SHP77 treated with DMSO at 0.1 percent for 48 hours (cell line): ENCODE measurements at places on chromosomes 7 and 10.

DNA sequence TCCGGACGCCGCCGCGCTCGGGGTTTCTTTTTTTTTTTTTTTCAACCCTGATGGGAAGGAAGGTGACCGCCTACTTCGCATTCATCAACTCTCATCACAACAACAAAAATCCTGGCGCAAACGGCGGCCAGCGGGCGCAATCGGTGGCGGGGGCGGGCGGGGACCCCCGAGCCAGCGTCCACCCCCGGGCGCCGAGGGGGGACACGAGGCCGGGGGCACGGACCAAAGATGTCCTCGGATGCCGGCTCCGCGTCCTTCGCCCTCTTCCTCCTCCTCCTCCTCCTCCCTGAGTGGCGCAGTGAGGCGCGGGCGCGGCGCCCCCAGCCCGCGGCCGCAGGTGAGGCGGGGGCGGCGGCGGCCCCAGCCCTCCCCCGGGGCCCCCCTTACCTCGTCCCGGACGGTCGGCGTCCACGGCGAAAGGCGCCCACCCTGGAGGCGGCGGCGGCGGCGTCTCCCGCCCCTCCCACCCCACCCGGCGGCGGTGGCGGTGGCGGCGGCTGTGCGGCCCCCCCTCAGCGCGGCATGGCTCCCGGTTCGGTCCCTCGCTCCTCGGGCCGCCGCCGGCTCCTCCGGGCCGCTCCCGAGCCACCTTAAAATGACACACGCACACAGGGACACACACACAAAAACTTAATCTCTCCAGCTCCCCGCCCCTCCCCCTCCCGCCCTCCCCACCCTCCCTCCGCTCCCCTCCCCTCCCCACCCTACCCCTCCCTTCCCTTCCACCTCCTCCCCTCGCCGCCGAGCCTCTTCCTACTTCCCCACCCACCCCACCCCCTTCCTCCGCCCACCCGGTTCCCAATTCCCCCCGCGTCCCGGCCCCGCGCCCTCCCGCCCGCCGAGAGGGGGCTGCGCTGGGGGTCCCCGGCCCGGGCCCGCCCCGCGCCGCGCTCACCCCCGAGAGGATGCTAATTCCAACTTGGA is at the start of gene CTBP2:
Gene CTBP2, minus strand, starts transcription at position 632 of the 924 bp plus-strand sequence.
- DNase-seq: no peak

DNA sequence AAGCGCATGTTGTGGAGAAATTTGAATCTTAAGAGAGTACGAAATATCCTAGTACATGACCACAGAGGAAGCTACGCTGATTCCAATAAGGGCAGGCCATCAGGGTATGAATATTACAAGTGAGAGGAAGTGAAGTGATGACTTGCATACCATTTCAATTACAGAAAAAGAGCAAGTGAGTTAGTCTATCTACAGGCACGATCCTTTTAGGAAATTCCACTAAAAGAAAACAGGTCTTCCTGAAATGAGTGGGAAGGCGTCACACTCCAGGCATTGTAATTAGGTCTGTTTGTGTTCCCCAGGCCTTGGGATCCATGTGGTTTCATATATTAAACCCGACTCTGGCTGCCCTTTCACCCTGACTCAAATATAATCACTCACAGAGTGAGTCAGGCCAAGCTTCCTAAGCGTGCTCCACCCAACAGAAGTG is 152.5 kb downstream of the SEMA3A start:
- no peak for DNase-seq

GRCh38 chr7:158405324-158405723 is 182.3 kb downstream of the PTPRN2 start:
- DNase-seq: no peak

- DNase-seq: no peak
Measured at GRCh38 chr10:132599732-132600131, 62.1 kb downstream of the INPP5A start.

DNA sequence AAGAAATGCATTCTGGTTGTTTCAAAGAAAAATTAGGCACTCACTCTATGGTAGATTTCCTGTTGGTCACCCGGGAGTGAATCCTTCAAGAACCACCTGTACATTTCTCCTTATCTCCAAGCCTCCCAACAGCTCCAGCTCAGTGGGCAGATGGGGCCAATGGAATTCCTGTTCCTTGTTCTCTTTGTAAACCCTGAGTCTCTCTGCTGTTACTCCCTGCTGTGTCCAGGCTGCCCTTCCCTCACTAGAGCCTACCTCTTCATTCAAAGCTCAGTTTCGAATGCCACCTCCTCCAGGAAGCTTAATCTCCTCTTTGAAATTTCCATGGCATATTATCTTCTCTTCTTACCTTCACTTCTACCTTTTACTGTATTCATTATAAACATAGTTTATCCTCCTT is 3.5 kb upstream of the BMPER start:
- no peak for DNase-seq

GRCh38 chr7:7236041-7236440 is 53.7 kb downstream of the C1GALT1 start:
- DNase-seq: no peak

- no peak for DNase-seq
Measured at GRCh38 chr10:92938841-92939240, 90.5 kb downstream of the EXOC6 start.
